ENCODE measurements at places on chromosomes 13 and 19.

GRCh38 chr13:69279213-69279612, 828.4 kb upstream of the ATXN8OS start:
- DNase-seq = no peak

- DNase-seq = peak; percentile 26
Measured at GRCh38 chr19:36032251-36033104, at the start of gene CLIP3. Gene CLIP3 (minus strand): TSS chr19:36032873. CDS start chr19:36032357, 516 bp downstream.

GRCh38 chr19:3823350-3823713, 37.2 kb upstream of the MATK start:
- no peak for DNase-seq

DNA sequence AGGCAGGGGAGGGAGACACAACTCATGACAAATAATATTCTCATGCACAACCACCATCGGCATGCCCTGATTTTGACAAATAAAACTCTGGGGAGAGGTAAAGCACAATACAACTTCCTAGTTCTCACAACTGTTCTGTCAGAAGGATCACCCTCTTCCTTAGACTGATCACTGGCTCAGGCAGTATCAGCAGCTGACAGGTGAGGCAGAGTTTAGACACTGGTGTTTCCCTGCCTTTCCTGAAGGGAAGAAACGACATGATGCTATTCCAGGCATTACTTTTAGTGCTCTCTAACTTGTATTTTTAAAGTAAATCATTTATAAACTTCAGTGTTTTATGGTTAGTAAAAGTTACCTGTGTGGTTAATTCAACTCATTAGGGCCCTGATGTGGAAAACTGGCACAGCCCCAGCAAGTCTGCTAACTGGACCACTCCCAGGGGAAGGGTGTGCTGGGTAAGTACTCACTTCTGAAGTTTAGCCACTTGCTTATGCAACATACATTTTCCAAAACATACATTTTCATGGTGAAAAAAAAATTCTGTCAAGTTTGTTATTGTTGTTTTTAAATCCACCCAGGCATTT, 82.8 kb downstream of the CRYL1 start:
- no peak for DNase-seq

- no peak for DNase-seq
Measured at GRCh38 chr13:71870100-71870499, 3.1 kb upstream of the DACH1 start.

GRCh38 chr13:101300531-101300930, 115.8 kb downstream of the NALCN start:
- DNase-seq = no peak

DNA sequence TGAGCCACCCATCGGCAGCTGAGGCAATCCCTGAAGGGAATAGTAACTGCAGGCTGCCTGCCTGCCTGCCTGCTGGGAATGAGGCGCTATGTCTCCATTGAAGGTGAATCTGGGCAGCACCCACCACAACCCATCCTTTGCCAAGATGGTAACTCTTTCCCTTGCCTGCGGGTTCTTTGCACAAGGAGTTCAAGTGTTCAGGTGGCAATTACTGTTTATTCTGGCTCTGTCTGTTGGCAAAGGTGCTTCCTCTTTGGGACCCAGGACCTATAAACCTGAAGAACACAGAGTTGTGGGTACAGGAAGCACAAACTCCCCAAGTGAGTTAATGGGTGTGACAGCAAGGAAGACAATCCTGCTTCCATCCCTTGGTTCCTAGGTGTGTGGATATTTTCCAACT, 448.1 kb upstream of the ZNF507 start:
- no peak for DNase-seq

DNA sequence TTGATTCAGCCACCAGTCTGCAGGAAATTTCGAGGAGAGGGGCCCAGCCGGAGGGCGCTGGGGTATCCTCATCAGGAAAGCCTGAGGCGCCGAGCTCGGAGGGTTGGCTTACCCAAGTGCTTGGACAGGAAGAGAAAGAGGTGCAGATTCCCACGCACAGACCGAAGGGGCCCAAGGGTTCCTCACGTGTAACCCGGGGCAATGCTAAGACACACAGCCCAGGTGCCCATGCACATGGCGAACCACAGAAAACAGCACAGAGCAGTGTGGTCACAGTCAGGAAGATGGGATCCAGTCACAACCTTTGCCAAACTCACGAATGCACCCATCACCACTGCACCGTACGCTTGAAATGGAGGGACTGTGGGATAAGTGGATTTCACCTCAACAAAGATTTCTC, 30.9 kb downstream of the GRTP1 start:
- DNase-seq = no peak

GRCh38 chr13:100715604-100716003, 41.0 kb upstream of the TMTC4 start:
- no peak for DNase-seq

GRCh38 chr13:39820606-39821005, 165.1 kb downstream of the COG6 start:
- no peak for DNase-seq

- no peak for DNase-seq
Measured at GRCh38 chr13:45468635-45469034, 3.9 kb downstream of the COG3 start.

DNA sequence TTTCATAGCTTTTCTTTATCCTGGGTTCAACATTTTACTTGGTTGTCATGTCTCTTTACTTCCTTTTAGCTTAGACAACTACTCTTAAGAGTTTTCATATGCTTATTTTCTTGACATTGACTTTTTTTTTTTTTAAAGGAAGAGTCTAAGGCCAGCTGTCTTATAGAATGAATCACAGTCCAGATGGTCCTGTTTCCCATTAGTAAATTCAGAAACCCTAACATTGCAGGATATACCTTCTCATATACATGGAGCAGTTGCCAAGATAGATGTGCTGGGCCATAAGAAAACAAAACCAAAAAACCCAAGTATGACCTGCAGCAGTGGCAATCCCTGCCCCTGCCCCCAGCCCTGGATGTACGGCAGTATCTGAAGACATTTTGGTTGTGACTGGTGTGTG, 72.8 kb downstream of the COG3 start:
- DNase-seq = no peak

DNA sequence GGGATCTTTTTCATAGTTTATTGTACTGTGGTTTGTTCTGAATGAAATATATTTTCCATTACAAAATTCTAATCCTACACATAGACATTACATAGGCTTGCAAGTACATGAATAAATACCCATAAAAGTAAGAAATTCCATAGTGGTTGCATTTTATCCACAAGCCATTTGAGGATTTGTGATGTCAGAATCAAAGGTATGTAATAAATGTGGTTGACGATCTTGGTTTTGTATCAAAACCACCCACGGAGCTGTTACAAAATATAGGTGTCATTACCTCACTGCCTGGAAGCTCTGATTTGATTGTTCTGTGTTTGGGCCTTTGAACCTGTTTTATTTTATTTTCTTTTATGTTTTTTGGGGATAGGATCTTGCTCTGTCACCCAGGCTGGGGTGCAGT, 125.1 kb downstream of the NALCN start:
- no peak for DNase-seq

- no peak for DNase-seq
Measured at GRCh38 chr13:111251646-111252445, 68.6 kb upstream of the TEX29 start.

GRCh38 chr13:23427881-23428528, 5.5 kb downstream of the SACS start:
- no peak for DNase-seq

GRCh38 chr13:28626266-28626665, 32.7 kb upstream of the POMP start:
- no peak for DNase-seq

- DNase-seq = no peak
Measured at GRCh38 chr13:85347251-85347650, 452.0 kb downstream of the SLITRK6 start.

GRCh38 chr13:49502954-49503353, 7.2 kb downstream of the PHF11 start:
- DNase-seq = no peak

DNA sequence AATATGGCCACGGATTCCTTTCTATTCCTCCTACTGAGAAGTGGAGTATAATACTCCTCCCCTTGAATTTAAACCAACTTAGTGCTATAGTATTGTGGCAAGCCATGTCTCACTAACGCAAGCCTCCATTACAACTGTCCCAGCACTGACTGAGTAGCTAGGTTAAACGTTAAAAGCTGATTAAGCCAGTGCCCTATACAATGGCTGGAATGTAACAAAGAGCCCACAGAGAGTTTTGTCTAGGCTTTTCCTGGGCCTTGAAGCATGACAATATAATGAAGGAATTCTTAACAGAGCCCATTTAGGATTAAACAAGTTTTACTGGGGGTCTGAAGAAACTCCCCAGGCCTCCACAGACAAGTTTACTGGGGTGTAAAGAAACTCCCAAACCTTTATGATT, 254.5 kb upstream of the DACH1 start:
- no peak for DNase-seq

DNA sequence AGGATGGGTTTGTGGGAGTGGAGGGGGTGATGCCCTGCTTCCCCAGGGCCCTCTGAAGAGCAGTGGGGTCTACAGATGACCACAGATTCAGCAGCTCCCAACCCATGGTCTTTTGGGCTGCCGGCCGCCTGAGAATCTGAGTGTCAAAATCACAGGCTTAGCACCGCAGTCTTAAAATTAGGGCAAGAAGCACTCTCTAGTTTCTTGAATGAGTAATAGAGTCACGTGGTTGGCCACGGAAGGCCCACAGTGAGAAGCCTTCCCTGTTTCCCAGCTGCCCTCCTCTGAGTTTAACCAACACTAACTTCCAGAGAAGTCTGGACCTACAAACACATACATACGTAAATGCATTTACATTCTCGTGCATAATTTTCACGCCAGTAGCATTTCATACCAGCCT, 5.2 kb downstream of the PRMT1 start:
- no peak for DNase-seq

GRCh38 chr19:2058570-2059421, 7.8 kb upstream of the MKNK2 start:
- no peak for DNase-seq

GRCh38 chr13:106493533-106494220, 41.8 kb downstream of the EFNB2 start:
- DNase-seq = no peak

DNA sequence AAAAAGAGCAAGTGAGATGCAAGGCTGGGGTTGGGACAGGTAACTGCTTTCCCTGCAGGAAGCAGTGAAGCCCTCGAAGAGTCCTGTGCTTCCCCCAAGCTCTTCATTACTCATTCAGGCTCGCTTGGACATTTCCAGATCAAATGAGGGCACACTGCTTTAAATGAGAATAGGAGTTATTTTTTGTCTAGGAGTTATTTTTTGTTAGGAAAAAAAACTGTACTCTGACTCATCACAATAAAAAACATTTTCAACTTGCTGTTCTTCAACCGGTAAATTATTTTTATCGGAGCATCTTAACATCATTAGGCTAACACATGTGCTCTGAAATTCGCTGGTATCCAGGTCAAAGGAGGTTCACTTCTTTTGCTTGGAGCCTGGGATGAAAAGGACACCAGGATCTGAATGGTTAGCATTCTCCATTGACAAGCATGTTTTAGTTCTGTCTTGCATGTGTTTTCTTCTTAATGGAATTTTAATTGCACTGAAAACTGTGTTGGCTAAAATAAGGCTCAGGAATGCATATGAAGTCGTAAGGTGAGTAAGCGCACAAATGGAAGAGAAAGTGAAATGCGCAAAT, 80.7 kb upstream of the STK24 start:
- DNase-seq = no peak

- no peak for DNase-seq
Measured at GRCh38 chr13:66805657-66806056, 424.5 kb downstream of the PCDH9 start.

GRCh38 chr13:37360556-37360955, 238.0 kb downstream of the POSTN start:
- DNase-seq = no peak

- DNase-seq = no peak
Measured at GRCh38 chr13:48801255-48801654, 147.5 kb downstream of the CYSLTR2 start.

GRCh38 chr19:53432088-53432661, 391 bp downstream of the ZNF761 start:
- no peak for DNase-seq

- DNase-seq = no peak
Measured at GRCh38 chr13:79919091-79919490, 421.8 kb downstream of the SPRY2 start.

- DNase-seq = peak; percentile 36
Measured at GRCh38 chr19:11137542-11138384, 17.8 kb downstream of the SPC24 start.

DNA sequence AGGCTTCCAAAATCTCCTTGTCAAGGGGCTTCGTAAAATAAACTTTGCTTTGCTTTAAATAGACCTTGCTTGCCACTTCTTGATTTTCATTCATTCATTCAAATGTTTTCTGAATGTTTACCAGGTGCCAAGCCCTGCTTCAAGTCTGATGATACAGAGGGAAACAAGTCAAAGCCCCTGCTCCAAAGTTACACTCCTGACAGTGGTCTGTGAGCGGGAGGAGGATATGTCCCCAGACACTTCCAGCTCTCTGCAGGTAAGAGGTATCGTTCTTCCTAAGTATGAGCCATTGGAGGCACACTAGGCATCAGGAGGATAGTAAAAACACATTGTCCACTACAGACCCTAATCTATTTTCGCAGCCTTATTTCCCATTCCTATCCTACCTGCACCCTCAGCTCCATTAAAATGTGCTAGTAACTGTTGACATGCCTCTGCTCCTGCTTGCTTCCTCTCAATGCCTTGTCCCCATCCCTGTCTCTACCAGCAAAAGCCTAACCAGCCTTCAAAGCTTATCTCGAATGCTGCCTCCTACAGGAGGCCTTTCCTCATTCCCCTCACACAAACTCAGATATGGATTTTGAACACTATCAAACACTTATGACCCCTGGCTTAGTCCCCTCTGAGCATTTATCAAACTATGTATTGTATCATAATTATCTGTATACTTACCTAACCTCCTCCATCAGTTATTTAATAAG, 6.2 kb upstream of the WBP4 start:
- DNase-seq = no peak

DNA sequence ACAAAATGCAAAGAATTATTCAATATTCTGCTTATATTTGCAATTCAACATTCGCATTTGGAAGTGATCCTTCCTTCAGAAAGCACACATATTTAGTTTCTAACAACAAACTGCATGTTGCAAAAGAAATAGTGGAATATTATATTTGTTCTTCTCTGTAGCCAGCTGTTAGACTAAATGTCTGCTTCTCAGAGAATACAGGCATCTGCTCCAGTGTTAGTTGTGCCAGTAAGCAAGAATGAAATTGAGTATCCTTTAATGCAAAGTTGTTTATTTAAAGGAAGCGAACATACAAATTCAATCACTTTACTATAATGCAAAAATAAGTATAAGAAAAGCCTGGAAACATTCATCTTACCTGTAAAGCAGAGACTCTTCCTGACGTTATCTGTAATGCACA, 663 bp downstream of the SLITRK6 start:
- no peak for DNase-seq

DNA sequence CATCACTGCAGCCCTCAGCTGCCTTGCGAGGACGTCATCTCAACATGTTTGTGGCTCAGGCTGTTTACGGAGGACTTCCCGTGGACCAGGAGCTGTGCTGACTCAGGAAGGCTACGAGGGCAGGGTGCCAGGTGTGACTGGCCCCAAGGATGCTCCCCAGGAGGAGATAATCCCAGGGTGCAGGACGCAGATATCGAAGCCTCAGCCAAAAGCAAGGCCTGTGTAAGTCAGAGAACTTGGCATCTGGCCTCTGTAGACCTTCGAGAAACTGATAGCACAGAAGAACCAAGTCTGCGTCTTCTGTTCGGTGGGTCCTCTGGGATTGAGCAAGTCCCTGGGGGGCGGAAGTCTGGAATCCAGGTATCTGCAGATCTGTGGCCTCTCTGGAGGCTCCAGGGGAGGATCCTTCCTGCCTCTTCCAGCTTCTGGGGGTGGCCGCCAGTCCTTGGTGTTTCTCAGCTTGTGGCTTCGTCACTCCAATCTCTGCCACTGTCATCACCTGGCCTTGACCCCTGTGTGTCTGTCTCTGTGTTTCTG, 2.6 kb upstream of the DOHH start:
- no peak for DNase-seq
